ENCODE measurements at places on chromosomes 13 and 19.

DNA sequence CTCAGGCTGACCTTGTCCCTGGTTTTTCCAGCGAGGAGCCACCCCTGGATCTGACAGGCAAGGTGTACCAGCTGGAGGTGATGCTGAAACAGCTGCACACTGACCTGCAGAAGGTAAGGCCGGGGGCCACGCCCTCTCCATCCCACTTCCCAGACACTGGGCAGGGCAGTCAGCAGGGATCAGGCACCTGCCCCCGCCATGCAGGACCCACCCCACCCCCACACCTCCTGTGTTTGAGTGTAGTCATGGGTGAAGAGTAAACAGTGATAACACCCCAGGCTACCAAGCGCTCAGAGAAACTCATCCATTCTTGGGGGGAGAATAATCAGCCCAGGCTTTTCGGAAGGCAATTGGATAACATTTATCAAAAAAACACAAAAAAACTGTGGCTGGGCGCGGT, 19.9 kb downstream of the DPF1 start:
- peak; percentile 93 for DNase-seq

GRCh38 chr19:18590273-18591272, 2.0 kb downstream of the REX1BD start:
- peak; percentile 88 for DNase-seq

DNA sequence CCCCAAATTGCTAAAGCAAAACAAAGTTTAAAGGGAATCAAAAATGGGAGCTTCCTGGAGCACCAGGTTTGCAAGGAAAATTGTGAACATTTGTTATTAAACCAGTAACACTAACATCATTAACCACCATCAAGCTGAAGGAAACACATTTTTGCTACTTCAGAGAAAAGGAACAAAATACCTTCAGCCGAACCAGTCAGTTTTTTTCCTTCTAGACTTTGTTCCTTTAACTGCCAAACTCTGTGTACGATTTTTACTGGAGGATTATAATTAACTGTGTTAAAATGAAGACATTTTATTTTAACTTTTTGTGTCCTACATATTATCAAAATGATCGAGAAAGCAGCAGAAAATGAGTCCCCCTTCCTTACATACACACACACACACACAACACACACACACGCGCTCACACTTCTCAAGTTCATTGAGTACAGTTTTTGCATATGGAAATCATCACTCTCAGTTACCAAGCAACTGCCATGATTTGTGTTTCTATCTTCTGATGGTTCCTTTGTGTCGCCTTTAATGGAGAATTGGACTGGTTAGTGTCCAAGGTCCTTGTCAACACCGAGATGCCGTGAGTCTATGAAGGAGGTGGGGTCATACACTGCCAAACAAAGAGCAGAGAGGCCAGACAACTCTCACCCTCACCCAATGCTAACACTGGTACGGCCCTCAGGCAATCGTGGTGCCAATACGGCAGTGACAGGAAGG, 9.8 kb upstream of the SERP2 start:
- no peak for DNase-seq

GRCh38 chr13:30808600-30808999, 73.3 kb downstream of the ALOX5AP start:
- DNase-seq = no peak

- no peak for DNase-seq
These were observed 4.4 kb downstream of the GAS6 start for GRCh38 chr13:113859311-113860050.

DNA sequence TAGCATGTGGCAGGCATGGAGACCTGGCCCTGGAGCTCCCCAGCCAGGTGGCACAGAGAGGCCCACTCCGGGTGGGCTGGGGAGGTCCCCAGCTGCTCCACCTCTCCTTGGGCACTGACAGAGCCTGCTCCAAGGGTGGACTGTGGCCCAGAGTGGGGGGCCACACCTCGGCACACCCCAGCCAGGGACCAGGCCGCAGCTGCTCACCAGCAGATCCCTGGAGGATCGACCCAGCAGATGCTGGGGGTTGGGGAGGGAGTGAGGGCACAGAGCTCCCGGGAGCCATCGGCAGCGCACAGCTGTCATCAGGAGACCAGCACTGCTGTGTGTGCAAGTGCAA, 72.0 kb upstream of the KCTD15 start:
- DNase-seq = no peak

Data from NCI-H748 treated with DMSO at 0.1 percent for 48 hours (cell line).